ENCODE measurements at places on chromosomes 3 and 15. TPM values are rescaled to one million over a fixed set of nuclear protein-coding genes. Genes with fewer than 3 reads are reported as not detected.

DNA sequence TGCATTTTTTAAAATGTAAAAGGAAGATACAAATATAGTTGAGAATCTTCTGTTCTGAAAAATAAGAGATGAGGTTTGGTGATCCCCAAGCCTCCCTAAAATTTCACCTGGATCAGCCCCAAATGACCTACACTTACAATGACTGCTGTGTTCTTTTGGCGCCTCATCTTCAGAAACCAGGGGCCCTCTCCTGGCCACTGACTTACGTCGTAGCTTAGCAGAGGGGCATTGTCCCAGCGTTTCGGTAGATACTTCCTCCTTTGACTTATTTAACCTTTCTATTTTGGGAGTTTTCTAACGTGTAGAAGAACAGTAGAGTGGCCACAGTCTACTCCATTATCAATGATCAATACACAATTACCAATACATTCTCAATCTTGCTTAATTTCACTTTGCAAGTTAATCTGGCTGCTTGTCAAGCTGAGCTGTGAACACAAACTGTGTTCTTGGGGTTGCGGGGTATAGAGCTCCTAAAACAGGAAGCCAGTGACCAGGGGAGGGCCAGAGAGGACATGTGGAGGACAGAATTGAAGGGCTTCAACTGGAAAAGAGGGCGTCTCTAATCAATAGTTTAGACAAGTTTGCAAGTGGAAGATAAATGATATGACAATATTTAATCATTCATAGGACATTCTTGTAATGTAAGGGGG is 419.5 kb downstream of the LPP start:
- DNase-seq, result no peak

- DNase-seq, result no peak
These were observed 52.9 kb upstream of the FSIP1 start for GRCh38 chr15:39835550-39835949.

- DNase-seq, result no peak
These were observed 430.3 kb upstream of the PDZRN3 start for GRCh38 chr3:74055061-74055460.

- DNase-seq, result no peak
These were observed 37.3 kb upstream of the ATOSA start for GRCh38 chr15:52716536-52716935.

GRCh38 chr15:60918234-60918959 is 310.7 kb downstream of the RORA start:
- DNase-seq, result no peak

- DNase-seq, result no peak
These were observed 379.3 kb upstream of the CBLB start for GRCh38 chr3:106247902-106248684.

GRCh38 chr3:81530180-81530939 is 231.1 kb downstream of the GBE1 start:
- DNase-seq, result no peak

- peak; percentile 25 for DNase-seq
These were observed 699 bp upstream of the SHOX2 start for GRCh38 chr3:158106766-158107471.

DNA sequence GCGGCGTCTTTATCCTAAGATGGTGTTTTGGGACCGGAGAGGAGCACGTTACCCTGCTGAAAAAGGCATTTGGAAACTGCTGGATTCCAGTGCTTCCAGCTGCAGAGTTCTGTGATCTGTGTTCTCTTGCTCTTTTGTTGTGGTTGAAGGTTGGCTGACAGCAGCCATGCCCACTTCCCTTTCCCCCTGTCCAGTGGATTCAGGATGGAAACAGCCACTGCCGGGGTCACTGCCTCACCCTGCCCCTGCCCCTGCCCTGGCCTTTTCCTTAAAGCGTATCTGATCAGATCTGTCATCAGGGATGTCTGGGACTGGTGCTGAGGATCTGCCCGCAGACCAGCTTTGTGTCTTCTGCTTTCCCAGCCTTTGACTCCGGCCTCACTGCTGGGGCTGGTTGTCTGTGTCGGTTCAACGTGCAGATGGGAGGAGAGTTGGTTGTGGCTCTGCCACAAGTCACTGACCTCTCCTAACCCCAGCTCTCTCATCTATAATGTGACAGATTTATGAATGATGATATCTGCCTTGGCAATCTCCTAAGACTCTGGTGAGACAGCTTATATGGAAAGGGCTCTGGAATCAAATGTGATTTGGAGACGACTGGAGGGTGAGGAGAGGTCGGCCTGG is 219.4 kb upstream of the BHLHE40 start:
- DNase-seq, result no peak

- no peak for DNase-seq
These were observed 40.2 kb downstream of the SLMAP start for GRCh38 chr3:57796261-57796660.

- no peak for DNase-seq
These were observed 110.9 kb downstream of the IGF1R start for GRCh38 chr15:98759277-98759676.

DNA sequence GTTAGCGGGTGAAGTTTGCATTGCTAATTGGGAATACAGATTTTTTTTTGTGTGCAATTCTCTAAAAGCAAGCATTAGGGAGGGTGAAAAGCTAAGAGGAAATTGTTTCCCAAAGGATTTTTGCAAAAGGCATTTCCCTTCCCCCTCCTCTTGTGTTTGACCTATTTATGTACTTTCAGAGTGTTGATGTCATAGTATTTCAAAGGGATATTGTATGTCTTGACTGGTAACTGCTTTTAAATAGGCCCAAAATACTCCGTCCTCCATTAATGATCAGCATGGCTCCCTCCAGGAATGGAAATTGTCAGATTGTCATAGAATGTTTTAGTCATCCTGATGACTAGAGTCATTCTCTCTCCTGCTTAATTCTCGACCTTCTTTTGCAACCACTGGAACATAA is 32.4 kb downstream of the TRIM71 start:
- DNase-seq, result no peak

GRCh38 chr3:180430896-180431295 is 171.1 kb upstream of the TTC14 start:
- no peak for DNase-seq

DNA sequence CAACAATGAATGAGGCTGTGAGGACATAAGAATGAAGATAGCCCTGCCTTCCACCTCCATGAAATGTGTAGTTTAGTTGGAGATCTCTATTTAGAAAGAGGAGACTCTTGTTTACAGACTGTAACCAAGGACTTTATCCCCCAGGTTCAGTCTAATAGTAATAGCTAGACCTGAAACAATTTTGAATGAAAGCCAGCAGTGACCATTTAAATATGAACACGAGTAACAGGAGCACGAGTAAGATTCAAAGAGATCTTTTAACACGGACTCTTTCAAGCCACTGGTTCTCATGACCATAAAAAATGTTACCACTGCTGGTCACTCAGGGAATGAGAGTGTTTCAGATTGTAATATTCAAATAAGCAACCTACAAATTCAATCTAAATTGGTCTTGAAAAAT is 123.1 kb downstream of the FMN1 start:
- DNase-seq, result no peak

DNA sequence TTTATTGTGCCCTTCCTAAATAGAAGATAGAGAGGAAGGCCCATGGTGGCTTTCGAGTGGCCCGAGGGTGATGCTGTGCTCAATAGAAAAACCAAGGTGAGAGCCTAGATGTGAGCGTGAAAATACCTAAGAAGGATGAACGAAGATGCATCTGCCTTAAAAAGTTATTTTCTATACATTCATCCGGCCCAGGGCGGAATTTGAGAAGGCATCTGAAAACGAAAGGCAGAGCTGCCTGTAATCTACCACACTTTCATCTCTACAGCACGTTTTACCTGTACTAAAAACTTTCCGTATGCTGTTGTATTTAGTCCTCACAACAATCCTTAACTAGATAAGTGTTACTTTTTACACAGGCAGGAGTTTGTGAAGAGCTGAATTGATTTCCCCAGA is 1.4 kb downstream of the DUT start:
- no peak for DNase-seq

DNA sequence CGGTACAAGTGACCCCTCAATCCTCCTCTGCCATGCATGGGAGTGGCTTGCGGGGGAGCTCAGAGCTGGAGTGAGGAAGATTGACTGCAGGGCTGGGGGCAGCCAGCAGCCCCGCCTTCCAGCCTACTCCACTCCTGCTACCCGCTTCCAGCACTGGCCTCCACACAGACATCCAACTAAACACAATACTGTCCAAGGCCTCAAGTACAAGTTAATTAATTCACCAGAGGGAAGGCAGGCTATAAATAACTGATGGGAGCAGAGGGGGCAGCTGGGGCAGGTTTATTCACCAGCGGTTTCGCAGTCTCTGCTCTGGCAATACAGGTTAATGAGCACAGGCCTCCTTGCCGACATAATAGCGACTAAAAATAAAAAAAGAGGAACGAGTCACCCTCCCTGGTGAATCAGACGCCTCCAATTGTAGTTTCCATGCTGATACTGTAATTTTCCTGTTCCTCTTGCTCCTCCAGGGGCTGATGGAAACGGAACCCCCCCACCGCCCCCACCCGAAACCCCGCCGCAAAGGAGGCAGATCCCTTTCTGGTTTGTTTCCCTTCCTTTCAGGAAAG is 166.4 kb upstream of the TLE3 start:
- no peak for DNase-seq

- DNase-seq, result peak; percentile 9
These were observed 682 bp downstream of the ETFA start for GRCh38 chr15:76310475-76311099.

DNA sequence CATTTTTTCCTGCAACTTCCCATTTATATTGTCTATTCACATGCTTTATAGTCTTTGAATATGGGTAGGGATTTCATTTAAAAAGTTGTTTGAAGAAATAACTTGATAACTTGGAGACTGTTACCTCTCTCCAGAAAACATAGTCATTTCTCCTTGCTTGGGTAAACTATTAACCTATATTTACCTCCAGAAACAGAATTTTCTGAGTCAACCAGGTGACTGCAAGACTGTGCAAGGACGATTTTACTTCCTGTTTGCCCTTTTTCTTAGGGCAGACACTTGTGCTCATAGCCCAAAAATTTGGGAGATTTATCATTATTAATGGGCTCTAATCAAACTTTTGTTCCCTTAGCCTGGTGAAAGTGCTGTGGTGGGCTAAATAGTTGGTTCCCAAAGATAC is 14.3 kb upstream of the MOBP start:
- DNase-seq, result no peak

GRCh38 chr15:42066764-42067415 is 27.5 kb downstream of the PLA2G4D start:
- no peak for DNase-seq

- DNase-seq, result no peak
These were observed 24.5 kb downstream of the NANOGP8 start for GRCh38 chr15:35060591-35060990.

DNA sequence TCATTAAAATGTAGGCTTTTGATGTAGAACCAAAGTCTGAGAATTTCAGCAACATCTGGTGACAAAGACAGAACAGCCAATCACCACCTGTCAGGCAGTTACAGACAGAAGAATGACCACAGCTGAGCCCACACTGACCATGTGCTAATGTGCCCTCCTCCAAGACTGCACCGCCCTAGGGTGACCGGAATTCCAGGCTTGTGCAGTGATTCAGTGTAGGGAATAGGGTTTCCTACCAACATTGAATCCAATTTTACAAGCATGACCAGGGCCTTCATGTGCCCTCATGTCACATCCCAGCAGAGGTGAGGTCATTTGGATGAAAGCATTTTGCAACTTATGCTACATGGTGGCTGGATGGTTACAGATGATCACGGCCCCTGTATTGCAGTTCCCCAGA is 412.5 kb downstream of the SOX2 start:
- DNase-seq, result no peak

DNA sequence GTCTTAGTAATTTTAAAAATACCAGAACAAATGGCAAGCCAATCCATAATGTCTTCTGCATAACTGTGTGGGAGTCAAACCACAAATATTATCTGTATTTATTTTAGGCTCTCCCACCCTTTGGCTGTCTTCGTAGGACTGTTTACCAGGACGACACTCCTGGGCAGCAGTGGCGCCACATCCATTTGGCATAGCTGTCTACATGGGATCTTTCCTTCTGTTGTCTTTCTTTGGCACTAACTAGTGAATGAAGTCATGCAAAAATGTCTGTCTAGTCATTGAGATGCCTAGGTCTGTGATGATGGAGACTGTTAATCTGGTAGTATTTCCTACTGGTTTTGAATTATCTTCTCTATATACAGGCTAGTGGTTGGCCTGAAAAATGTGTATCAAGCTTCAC is 54.0 kb upstream of the CHMP2B start:
- DNase-seq, result no peak

DNA sequence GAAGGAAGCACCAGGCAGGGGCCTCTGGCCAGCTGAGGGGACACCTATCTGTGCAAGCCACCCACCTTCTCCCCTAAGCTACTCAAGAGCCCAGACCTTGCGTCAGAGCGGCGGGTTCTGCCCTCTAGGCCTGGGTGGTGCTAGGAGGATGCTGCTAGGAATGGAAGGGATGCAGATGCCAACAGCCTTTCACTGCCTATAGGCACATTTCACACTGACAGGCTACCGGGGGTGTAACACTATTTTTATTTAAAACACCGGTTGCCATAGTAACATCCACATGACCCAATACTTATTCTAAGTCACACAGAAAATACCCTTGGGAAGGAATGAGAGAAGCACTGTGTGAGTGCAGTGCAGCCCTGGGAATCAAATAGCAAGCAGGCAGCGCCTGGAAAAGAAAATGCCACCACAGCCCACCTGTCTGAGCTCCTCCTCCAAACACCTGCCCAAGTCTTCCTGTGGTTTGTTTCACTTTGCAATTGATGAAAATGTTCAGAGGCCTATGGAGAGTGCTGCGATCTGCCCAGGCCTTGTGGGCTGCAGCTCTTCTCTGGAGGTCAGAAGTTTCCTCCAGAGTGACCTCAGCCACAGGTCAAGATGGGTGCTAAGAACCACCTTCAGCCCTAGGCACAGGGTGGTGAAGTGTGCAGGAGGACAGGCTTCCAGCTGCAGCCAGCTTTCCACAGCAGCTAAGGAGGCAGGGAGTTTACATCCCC is 113.5 kb upstream of the TOPAZ1 start:
- no peak for DNase-seq

- no peak for DNase-seq
These were observed 123.6 kb upstream of the SMAD3 start for GRCh38 chr15:66941791-66942190.

DNA sequence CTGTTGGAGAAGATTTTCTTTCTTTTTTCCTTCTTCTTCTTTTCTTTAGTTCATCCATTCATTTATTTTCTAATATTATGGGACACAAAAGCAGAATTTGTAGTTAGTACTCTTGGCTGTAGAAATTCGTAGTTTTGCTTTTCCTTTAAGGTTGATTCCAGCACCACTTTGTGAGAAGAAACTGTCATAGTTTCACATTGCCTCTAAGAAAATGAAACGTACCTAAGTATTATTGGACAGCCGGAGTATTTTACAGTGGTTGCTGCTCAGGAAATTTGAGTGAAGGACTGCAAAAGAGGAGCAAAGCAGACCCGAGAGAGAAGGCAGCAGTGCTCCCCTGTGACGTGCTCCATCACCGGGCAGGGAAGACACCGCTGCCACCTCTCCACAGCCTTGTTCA is 48.1 kb downstream of the PLCL2 start:
- no peak for DNase-seq

HES1 gene
- 37.8 TPM for total RNA-seq

ARIH2 gene
- total RNA-seq, result 152 TPM

ACTRT3 gene
- 0.93 TPM for total RNA-seq

MBNL1 gene
- 114 TPM for total RNA-seq

GOLGA6A gene
- not detected for total RNA-seq

CD200R1 gene
- not detected for total RNA-seq

CCRL2 gene
- total RNA-seq, result not detected

GOLGA6D gene
- not detected for total RNA-seq

LRRN1 gene
- total RNA-seq, result 1.2 TPM

ZFAND6 gene
- total RNA-seq, result 57.6 TPM

MASP1 gene
- not detected for total RNA-seq

SLC28A2 gene
- total RNA-seq, result not detected

CIB1 gene
- total RNA-seq, result 45.6 TPM

KBTBD13 gene
- total RNA-seq, result not detected

TMIE gene
- total RNA-seq, result 0.26 TPM

GPR87 gene
- 51.8 TPM for total RNA-seq

RTP1 gene
- total RNA-seq, result not detected

All from MCF 10A (cell line).